ENCODE measurements at places on chromosomes 2 and 18.

- DNase-seq, result peak; percentile 2
Measured at GRCh38 chr2:70380621-70381020, 78.8 kb upstream of the FAM136A start.

- no peak for DNase-seq
Measured at GRCh38 chr2:104733226-104733943, 120.5 kb upstream of the POU3F3 start.

GRCh38 chr2:64298161-64298560 lies 153.9 kb upstream of the PELI1 start:
- peak; percentile 62 for DNase-seq

DNA sequence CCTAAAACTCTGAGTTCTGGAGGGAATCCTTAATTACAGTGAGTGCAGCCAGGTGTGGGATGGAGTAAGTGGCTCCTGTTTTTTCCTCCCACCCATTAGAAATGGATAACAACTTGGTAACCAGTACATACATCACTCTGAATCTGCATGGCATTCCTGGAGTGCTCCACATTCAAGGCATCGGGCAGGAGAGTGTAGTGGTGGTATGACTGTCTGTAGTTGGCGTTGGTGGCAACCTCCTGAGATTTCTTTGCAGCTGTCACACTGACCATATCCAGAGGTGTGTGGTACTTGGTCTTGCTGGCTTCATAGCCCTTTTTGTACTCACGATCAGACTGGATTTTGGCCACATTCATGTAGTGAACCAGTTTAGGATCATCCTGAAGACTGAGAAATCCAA lies 68.3 kb downstream of the NEB start:
- no peak for DNase-seq

DNA sequence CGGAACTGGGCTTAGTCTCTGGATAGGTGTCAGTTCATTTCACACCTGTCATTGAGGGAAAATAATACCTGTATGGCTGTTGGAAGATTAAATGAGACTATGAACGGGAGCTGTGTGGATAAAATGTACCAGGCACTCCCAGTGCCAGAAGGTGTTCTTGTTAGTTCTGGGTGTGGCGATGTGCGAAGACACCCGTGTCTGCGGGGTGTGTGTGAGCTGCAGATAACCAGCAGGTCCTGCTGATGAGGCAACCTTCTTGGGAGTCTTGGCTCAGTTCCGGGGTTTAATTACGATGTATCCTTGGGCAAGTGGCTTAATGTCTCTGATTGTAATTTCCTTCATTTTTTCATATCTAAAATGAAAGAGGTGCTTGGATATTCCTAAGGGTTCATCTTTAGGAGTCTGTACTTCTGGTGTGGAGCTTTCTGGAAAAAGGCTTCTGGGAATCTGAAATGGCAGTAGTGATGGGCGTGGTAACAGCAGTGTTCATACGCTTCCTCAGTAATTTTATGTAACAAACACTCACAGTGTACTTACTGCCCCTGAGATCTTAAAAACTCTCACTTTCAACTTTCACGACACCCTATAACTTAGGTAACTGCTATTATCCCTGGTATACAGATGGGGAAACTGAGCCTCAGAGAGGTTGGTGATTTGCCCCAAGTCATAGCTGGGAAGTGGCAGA lies 35.0 kb downstream of the NEDD4L start:
- DNase-seq, result no peak

DNA sequence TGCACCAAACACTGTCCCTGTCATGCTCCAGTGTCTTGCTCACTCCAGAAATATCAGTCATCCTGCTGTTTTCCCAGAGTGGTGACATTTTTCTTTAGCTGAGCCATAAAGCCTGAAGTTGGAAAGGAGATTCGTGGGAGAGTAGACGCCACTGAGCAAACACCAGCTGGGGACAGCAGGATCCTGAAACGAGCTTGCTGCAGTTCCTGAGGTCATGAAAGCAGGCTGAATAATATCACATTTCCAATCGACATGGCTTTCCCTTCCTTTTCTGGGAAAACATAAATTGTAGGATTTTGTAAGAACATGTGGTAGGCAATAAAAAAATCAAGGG lies 276.4 kb downstream of the CDCA7 start:
- no peak for DNase-seq

DNA sequence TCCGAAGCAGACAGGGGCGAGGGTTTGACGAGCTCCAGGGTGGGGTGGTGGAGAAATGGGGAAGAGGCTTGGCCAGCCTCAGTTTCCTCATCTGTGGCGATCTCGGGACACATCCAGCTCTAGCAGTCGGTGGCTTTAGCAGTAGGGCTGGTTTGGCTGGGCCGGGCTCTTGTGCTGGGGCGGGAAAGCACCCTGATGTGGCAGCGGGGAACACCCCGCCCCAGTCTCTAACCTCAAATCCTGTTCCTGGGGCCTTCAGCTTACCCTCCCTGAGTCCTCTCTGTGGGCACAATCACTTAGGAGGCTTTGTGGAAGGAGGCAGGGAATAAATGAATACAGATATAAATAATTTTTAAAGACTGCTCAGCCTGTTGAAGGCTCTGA lies 26.5 kb upstream of the MCFD2 start:
- DNase-seq, result peak; percentile 39

GRCh38 chr2:189267925-189268579 lies 88.5 kb upstream of the COL5A2 start:
- no peak for DNase-seq

- DNase-seq, result peak; percentile 43
Measured at GRCh38 chr2:205563646-205564045, 118.7 kb upstream of the NRP2 start.

DNA sequence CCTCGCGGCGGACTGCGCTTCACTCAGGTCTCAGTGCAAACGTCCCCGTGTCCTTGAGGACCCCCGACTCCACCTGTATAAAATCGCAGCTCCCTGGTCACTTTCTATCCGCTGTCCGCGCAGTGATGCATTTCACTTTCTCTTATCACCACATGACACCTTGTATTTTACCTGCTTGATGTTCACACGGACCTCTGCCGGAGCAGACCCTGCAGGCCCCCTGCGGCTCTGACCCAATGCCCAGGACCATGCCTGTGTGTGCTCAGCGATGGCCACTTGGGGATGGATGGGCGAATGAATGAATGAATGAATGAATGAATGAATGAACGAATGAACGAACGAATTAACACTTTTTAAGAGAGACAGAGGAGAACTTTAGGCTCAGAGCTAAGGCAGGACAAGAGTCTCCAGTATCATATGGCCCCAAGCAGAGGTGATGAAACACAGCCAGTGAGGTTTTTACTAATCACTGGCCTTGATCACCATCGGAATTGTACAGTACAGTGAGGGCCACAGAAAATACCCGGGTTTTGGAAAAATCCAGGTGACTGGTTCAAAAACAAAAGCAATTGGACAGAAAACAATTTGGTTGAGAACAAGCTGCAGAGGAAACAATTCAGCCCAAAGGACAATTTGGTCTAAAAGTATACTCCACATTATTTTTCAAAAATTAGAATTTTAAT lies 12.3 kb downstream of the ASPRV1 start:
- no peak for DNase-seq

- no peak for DNase-seq
Measured at GRCh38 chr2:234971496-234971895, 19.7 kb downstream of the SH3BP4 start.

- no peak for DNase-seq
Measured at GRCh38 chr2:134765987-134766386, 47.2 kb upstream of the TMEM163 start.

GRCh38 chr18:2036086-2036485 lies 535.2 kb downstream of the METTL4 start:
- DNase-seq, result no peak

DNA sequence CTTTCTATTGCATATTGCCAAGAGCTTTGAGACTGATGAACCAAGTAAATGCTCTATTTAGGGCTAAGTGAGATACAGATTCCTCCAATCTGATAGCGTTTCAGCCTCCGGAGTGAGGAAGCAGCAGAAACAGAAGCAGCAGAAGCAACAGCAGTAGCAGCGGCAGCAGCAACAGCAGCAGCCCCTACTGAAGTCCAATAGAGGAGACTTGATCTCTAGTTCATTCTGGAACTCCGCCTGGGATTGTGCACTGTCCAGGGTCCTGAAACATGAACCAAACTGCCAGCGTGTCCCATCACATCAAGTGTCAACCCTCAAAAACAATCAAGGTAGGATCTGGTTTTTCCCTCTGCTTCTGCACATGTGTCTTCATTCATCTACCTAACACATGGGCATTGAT lies at the start of gene DPP10:
Gene DPP10 (plus strand): TSS at position 132 of the 400 bp plus-strand sequence.
- DNase-seq, result no peak

DNA sequence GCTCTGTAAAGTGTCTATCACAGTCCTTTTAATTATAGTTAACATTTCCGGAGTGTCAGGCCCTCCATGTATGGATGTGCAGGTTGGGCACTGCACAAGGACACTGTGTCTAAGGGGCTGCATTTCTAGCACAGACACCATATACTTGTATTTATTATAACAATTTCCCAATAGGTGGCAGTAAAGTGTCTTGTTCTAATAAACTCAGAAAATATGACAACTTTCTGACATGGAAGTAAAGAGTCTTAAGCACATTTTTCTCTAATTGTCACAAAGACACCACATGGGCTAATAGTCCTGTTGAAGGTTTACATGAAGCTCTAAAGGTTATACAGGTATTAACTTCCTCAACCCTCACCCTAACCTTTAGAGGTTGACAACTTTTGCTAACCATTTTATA lies 156.6 kb downstream of the DYSF start:
- DNase-seq, result peak; percentile 6

DNA sequence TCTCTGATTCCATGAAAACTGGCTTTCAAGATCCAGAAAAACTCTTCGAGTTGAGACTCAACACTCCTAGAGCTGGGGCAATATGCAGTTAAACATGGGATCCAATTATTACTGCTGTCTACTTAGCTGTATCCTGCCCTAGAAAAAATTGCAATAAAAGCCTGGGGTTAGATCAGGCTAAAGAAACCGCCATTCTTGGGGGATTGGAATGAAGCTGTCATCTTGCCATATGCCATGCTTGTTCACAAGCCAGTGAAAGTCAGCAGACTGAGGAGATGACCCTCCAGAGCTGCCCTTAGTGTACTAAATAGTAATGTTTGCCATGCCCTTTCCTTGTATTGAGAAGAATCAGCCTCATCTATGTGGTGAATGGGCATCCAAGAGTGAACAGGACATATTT lies 30.9 kb upstream of the CYP26B1 start:
- DNase-seq, result no peak

- DNase-seq, result no peak
Measured at GRCh38 chr18:37565977-37566478, 430 bp upstream of the CELF4 start.

DNA sequence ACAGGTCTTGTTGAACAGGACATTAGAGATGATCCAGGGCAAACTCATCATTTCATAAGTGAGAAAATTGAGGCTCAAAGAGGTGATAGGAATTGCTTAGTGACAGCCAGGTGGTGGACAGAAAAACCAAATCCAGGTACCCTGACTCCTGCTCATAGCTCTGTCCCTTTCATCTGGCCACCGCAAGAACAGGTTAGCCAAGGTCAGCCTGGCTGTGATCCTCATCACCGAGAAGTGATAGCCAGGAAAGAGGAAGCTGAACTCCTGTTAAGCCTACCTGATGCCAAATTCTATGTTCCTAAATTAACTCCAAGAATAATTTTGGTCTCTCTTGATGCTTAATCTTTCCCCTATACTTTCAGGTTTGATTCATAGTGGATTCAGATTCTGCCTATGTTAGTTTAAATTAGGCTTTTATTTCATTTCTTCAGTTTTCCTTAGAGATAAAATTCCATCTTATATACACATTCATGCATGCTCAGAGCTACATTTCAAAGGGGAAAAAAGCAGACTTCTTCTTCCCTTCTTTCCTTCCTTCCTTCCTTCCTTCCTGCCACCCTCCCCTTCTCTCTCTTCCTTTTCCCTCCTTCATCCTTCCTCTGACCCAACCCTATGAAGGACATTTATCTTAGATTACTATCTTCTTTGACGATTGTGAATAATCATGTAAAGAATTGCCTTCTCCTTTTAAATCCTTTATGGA lies 17.3 kb upstream of the CRIM1 start:
- no peak for DNase-seq

DNA sequence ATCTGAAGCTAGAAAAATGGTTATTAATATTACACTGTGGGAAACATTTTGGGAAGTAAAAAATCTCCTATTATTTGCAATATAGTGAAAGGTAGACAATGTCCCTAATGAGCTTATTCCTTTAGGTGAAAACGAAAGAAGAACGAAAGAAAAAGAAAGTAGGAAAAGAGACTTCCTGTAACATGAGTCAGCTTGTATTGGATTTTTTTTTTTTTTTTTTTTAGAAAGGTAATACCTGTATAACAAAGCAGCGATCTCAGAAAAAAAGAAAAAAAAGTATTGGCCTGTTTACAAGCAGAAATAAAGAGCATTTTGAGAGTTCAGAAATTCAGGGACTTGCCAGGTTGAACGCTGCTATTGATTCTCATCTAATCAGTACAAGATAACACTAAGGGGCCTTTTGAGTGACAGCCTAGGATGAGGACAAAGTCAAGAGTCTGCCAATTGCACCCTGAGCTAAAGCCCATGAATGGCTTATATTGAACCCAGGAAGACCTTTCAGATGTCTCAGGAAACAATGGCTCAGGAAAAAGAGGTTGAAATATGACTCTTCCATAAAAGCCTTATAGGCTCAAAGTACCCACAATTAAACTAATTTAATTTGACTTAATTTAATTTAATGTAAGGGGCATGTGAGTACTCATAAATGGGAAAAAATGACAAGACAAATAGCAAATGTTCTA lies 615.6 kb upstream of the CDH2 start:
- no peak for DNase-seq

- no peak for DNase-seq
Measured at GRCh38 chr18:57048351-57048750, 98.5 kb upstream of the BOD1L2 start.

- no peak for DNase-seq
Measured at GRCh38 chr2:4357121-4357520, 653.7 kb downstream of the DCDC2C start.

- DNase-seq, result no peak
Measured at GRCh38 chr2:158380746-158381145, 75.8 kb downstream of the CCDC148 start.

GRCh38 chr2:182605166-182605565 lies 110.9 kb upstream of the DNAJC10 start:
- no peak for DNase-seq

GRCh38 chr2:226378753-226379705 lies 420.6 kb downstream of the IRS1 start:
- no peak for DNase-seq

GRCh38 chr2:173667415-173667814 lies 297.8 kb downstream of the SP3 start:
- DNase-seq, result no peak

DNA sequence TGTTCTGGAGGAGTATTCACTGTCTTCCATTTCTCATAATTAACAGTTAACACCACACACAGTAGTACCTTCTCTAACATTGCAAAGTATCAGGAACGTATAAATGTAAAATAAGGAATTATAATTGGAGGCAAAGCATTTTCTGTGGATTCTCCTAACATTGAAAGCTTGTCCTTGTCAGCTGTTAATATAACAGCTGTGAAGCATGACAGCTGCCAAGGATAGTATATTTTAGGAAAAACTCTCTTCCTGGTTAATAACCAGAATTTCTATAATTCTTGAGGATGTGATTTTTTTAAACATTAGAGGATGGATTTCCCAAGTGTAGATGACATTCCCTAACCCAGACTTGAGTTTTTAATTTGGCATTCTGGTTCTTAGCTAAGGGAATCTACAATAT lies 110.3 kb downstream of the EPC2 start:
- DNase-seq, result no peak

GRCh38 chr2:160367887-160368286 lies 125.7 kb downstream of the RBMS1 start:
- peak; percentile 82 for DNase-seq

- DNase-seq, result no peak
Measured at GRCh38 chr2:210392469-210392881, 77.5 kb upstream of the MYL1 start.

Measured in inflammatory macrophage (primary cell).